ENCODE measurements at places on chromosomes 4 and X.
A peak's percentile ranks its signal among the peaks of the same experiment; 100 is the strongest.

DNA sequence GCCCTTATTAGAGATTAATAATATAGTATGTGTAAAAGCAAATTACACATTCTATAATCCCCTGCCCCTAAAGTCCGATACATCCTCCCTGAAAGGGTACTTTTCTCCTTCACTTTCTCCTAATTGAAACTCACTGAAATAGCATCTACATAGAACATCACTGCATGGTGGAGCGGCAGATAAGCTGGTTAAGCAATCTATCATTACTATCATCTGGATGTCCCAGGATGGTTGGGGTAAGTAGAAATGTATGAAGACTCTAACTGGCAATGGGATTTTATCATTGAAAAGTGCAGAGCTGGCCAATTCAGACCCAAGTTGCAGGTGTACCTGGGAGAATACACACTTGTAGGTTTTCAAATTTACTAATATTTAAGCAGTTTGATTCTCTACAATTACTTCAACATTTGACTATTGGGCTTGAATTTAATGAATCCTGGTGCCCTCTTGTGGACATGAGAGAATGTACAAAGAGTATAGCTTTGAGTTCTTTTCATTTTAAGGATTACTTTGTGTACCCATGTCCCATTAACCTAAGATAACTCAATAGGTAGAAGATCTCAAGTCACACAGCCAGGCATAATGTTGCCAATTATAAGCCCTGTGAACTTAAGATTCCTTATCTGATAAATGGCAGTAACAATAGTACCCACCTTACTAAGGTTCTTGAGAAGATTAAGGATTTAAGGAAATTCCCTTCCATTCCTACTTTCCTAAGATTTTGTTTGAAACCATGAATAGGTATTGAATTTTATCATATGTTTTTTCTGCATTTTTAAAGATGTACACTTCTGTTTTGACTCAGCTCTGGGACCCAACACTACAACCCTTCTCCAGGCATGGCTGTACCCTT, 69.8 kb downstream of the SHROOM3 start:
- DNase-seq = no peak

- DNase-seq = no peak
Observed at GRCh38 chr4:13483136-13483767, 888 bp downstream of the RAB28 start.

DNA sequence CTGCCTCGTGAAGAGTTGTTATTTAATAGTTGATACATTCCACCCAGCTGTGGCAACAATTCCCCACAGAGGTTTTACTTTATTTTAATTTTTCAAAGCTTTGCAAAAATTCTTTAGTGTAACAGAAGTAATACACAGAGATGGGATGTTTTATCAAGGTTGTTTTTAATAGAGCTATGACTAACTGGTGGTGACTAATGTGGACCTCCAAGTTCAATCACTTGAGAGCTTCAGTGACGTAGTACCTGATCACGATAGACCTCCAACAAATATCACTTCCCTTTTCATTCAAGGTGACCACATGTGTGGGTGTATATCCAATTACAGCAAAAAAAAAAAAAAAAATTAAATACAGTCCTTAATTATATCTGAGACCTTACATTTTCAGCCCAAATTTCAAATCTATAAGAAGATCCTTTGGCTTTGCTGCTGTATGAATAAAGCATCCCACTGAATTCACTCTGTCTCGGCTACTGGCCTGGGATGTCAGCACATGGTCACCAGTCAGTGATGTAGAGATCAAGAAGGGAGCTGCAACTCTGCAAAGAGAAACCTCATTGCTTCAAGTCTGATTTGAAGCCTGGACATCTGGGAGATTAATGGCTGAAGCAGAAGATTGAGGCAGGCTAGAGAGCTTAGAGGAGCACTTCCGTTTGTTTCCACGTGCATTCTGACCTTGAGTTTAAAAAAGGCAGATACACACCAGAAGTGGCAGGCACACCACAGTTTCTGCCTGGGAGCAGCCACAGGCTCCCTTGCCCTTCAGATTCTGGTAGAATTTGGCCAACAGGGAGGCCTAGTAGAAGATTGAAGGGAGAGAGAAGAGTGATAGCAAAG, 345.9 kb upstream of the NOCT start:
- DNase-seq = no peak

- DNase-seq = no peak
Observed at GRCh38 chrX:65752294-65752693, 84.8 kb downstream of the MSN start.

DNA sequence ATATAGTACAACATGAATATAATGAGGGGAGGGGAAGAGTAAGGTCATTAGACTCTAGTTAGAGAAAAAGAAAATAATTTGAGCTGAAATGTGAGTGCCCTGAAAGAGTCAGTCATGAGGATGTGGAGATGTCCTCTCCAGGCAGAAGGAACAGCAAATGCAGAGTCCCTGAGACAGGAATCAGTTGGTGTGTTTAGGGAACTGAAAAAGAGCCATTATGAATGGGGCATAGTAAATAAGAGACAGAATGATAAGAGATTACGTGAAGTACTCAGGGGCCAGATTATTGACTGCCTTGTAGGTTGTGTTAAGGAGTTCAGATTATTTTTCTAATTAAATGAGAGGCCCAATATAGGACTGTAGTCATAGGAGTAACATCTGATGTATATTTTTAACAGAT, 147.0 kb downstream of the PDLIM5 start:
- DNase-seq = no peak

- DNase-seq = no peak
Observed at GRCh38 chrX:151176231-151176750, at the start of gene GPR50. GPR50 (plus strand) TSS chrX:151176584; CDS start chrX:151176722, 138 bp downstream.

DNA sequence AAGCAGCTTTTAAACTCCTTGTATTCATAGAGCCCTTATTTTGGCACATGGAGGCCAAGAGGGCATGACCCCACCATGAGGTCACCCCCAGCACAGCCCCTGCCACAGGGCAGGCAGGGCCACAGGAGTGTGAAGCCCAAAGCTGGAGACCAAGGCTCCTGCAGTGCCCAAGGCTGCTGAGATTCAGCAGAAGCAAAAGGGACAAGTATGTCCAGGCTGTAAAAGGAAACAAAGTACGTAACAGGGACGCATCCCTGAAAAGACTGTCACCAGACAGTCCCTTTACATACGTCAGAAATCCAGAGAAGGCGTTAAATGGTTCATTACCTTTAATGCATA, 18.9 kb downstream of the GAK start:
- DNase-seq = no peak

DNA sequence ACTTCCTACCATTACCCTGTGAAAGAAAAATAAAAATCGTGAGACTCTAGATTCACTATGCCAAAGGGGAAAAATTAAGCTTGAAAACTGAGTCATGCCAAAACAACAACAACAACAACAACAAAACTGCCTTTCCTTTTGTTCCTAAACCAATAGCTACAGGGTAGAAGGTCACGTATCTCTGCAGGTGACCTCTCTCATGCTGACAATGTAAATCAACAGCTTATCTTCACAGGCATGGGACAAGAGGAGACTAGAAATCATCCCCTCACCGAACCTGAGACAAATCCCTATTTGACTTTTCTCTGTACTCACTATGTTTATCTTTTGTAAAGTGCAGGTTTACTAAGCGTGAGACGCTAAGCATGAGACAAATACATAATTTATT, 20.5 kb upstream of the AADAT start:
- DNase-seq = no peak

- peak; percentile 36 for DNase-seq
Observed at GRCh38 chr4:47287735-47288134, 175.8 kb downstream of the COMMD8 start.

DNA sequence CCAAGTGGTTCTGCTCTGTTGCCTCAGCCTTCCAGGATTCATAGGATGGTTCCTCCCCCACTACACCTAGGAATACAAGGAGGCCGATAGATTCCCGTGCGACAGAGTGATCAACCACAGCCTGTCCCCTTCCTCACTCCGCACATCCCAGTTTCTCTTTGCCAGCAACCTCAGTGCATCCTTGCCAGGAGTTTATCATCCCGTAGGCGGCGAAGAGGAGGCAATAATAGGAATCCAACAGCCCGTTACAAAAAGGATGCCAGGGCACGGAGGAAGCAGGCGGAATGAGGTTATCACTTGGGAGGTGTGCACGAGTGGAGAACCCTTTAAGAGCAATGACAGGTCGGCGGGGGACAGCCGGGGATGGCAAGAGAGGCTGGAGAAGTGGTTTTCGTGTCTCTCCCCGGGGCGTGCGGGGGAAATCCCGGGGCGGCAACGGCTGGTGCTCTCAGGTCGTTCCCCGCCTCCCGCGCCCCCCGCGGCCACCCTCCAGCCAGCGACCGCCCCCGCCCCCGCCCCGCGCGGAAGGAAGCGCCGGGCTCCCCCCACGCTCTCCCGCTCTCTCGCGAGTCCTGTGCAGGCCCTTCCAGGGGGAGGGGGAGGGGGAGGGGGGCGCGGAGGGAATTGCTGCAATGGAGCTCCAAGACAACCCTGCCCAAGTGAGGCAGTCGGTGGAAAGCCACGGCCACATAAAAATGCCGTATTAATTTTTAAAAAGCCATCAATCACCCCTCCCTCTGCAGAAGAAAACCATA, 1.6 kb downstream of the PPP3CA start:
- peak; percentile 23 for DNase-seq

Data from foreskin melanocyte (primary cell).